Activated CD4-positive, alpha-beta T cell treated with anti-CD3 and anti-CD28 coated beads, Interleukin-2, amount 50 U/mL, for 48 hours (primary cell): ENCODE measurements at places on chromosomes 6 and 20.

DNA sequence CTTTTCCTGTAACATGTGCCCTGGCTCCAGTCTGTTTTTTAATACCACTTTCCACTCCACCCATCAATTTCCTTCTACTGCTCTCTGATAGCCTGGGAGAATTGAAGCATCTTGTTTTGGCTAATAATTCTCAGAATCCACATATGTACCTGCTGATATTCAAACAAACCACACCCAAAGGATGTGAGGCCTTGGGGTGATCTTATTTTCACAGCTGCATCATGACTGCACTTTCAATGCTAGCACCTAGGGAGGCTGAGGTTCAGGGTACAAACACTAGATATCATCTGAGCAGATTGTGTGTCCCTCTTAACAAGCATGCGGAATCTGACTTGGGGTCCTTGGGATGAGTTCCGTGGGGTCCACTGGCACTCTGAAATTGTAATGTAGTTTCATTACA is 12.7 kb downstream of the FNDC1 start:
- DNase-seq: no peak

DNA sequence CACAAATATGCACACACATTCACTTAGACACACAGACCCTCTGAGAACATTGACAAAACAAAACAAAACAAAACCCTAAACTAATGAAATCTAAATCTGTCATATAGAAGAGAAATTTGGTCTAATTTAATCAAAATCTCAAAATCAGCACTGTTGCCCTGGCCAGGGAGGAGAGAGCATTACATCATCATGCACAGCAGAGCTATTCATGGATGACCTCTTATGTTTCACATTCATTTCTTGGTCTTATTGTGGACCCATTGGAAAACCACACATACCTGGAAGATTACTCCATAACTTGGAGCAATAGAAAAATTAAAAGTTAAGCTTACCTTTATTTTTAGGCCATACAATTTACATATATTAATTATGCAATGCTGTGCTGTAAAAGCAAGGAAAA is 1223.6 kb upstream of the GJE1 start:
- no peak for DNase-seq

DNA sequence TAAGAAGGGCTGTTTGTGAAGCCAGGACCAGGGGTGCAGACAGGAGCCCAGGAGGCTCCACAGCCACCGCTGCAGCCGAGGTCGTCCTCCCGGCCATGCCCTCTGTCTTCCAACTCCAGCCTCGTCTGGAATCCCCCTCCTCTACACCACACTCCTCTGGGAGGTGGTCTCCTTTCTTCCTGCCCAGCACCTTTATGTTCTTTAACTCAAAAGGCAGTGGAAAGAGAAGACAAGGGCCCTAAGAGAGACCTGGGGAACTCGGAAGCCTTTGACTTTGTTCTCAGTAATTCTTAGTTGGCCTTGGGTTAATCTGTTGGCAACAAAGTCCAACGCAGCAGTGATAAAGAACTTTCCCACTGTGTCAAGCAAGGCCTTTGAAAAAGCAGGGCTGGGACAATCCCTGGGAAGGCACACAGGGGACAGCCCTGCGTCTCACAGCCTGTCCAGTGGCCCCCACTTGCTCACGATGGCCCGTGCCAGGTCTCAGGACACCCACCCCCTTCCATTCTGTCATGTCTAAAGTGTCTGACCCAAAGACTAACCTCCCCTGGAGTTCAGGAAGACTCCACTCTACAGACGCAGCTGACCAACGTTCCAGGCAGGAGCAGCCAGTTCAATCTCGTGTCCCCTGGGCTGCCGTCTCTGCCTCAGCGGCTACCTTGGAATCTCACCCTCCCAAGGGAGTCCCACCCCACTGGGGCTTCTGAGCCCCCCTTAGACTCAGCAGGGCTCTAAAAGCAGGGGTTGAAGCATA is 42.8 kb upstream of the FAM50B start:
- DNase-seq: no peak

GRCh38 chr6:135496800-135497411 is 634 bp downstream of the AHI1 start:
- DNase-seq: no peak

DNA sequence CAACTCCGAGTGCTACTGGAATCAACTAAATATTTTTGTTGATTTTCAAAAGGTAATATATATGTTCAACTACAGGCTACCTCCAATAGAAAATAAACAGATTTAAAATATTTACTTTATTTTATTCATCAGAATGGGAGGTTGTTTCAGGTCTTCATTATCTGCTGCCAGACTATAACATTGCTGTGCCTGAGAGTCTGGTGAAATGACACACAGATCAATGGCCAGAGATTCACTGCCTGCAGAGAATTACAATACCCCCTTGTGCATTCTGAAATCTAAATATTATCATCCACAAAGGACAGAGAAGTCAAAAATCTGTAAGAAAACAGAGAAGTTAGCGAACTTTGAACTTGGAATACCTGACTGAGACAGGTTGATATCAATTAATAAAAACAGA is 667.8 kb upstream of the GJE1 start:
- no peak for DNase-seq

GRCh38 chr6:146560607-146561006 is 17.0 kb downstream of the RAB32 start:
- no peak for DNase-seq
